ENCODE measurements at places on chromosomes 6 and 20.

GRCh38 chr6:143332153-143332845 lies 118.2 kb downstream of the ADAT2 start:
- DNase-seq, result no peak

DNA sequence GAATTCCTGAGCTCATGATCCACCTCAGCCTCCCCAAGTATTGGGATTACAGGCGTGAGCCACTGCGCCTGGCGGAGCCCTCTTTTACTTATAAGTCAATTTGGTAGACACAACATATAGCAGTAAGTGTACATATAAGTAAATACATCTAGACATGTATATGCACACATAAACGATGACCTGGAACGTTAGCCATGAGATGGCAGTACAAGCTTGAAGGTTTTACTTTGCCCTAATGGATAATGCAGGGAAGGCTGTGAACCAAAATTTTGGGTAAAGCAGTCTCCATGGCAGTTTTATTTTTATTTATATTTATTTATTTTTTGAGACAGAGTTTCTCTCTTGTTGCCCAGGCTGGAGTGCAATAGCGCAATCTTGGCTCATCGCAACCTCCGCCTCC lies 2.4 kb upstream of the GNMT start:
- no peak for DNase-seq

DNA sequence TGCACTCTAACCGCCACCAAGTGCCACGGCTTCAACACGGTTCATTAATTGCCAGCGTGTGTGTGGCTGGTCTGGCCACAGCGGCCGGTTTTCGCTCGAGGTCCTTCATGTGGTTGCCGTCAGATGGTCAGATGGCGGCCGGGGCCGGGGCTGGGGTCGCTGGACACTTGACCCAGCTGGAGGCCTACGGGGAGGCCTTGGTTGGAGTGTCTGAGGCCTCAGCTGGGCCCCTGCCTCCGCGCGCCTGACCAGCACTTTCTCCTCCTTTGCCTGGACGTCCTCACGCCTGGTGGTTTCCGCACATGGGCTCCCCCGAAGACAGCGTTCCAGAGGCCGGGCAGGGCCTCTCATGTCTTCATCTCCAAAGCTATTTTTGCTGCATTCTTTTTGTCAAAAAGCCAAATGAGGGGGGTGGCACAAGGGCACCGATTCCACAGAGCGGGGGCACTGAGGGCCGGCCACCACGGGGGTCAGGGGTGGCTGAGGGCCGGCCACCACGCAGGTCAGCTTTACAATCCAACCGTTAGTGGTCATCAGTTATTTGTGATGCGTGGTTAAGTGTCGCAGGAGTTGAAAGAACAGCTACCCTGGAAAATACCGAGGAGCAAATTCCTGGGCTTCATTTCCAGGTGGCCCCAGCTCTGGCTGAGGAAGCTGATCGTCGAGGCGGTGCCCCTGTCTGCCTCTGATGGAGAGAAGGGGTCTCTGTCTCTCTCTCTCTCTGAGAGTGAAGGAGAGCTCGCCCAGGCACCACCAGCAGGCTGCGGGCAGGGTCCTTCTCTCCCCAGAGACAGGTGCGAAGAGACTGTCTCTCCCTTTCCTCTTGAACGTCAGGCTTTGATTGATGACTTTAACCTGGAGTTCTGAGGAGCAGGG lies 50.5 kb upstream of the FRMD1 start:
- no peak for DNase-seq

GRCh38 chr6:36547646-36548400 lies 544 bp upstream of the STK38 start:
- no peak for DNase-seq

DNA sequence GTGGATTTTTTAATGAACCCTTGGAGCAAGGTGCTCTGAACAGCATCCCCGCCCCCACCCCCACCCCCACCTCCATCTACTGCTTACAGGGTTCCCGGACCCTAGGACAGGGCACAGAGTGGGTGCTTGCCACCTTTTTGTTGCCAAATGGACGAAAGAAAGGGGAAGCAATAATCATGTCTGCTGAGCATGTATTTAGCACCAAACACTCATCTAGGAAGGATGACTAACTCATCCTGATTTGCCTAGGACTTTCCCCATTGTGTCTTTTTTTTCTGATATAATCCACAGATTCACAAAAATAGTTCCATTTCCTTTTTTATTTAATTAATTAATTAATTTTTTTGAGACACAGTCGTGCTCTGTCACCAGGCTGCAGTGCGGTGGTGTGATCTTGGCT lies 1.2 kb upstream of the PLTP start:
- DNase-seq, result no peak

GRCh38 chr6:12408752-12409151 lies 118.6 kb downstream of the EDN1 start:
- no peak for DNase-seq

DNA sequence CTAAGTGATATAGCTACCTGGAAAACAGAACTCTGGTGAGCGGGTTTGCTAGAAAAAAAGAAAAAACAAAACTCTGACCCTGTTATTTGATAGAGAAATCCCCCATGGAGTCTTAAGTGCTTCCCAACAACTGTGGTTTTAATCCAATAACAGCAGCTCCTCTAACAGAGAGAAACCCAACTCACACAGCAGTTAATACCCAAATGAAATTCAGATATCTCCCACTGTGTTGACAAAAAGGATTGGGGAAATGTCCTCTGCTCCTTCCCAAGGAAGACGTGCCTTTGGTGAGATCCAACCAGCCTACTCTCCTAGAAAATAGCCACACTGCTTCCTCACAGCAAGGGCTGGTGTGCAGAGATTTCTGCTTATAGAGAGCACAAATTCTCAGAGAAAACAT lies 200.4 kb upstream of the FBXL4 start:
- DNase-seq, result no peak

- DNase-seq, result no peak
Measured at GRCh38 chr20:62089393-62089792, 23.7 kb upstream of the TAF4 start.

DNA sequence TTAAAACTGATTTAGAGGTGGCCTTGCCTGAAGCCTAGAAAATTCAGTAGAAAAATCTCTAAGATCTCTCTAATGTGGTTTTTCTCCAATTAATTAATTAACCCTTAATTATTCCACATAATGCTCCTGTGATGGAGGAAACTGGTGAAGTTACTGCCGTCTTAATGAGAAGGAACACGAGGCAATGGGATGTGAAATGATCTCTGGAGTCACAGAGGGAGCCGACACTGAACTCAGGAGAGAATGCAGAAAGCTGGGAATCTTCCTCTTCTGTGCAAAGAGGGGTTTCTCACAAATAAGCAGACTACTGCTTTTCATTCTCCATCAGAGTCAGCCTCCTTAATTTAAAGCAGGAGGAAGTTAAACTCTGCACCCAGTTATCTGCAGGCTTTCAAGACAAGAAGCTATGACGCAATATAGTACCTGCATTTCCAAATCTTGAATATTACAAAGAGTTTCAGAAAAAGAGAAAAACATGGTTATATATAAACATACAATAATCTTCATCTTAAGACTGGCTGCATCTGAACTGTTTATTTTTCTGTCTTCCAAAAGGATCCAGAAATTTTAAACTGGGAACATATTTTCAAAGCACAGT lies 18.1 kb upstream of the SNRPB2 start:
- DNase-seq, result no peak

DNA sequence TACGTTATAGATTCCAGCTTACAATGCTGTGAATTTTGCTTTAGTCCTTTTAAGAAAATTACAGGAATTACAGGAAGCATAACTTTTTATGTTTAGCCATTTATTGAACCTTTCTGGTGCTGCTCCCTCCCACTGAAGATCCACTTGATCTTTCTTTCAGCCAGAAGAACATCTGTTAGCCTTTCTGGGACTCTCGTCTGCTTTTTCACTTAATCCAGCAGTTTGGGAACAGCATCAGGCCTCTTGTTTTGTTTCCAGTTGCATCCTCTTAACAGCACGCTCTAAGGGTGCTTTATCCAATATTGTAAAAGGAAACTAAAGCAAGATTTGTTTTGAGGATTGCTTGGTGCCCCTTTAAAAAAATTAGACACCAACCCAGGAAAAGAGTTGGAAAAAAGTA lies 10.3 kb upstream of the CYP24A1 start:
- no peak for DNase-seq

- DNase-seq, result peak; percentile 11
Measured at GRCh38 chr6:72824833-72825232, 203.0 kb downstream of the KCNQ5 start.

GRCh38 chr6:34232901-34233300 lies 3.8 kb upstream of the HMGA1 start:
- no peak for DNase-seq

DNA sequence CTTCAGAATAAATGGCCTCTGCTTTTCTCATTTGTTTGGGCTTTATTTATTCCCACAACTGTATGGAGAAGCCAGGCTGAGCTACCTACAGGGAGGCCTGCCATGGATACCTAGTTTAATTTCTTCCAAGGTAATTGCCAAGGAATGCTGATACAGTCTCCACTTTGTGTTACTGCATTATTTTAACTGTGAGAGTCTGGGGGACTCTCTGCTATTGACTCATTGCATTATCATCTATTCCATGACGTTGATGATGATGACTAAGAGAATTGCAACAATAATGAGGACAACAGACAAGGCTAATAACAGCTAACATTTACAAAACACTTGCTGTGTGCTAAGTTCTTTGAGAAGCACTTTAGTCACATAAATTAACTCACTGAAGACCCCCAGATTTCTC lies 88.3 kb upstream of the COL21A1 start:
- no peak for DNase-seq

DNA sequence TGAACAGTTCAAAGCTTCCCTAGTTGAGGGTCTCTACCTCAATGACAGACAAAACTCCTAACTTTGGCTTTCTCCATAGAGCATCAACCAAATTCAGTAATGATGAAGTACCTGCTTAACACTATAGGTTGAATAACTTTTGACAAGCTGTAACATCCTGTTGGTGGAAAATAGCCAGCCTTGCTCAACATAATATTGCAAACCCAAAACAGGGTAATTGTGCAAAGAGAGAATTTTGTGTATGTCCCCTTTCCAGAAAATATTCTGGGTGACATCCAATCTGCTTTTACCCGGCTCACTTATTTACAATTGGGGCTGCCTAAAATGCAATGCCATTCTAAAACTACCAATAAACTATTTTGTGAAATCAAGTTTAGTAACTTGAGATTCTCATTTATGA lies 72.8 kb downstream of the ATXN1 start:
- DNase-seq, result no peak

DNA sequence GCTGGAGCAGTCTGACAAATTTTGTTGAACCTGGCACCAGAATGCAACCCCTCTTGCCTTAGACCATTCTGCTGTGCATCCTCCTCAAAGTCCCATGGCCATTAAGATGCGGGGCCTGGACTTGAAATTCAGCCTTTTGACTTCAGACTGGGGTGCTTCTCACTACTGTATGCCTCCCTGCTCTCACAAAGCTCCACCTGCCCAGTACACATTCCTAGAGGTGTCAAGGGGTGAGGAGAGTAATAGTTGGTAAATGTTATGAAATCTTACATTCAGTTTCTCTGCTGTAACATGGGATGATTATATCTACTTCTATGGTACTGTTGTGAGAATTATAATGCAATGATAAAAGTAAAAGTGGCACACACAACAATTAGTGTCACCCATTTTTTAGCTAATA lies 70.8 kb downstream of the TULP4 start:
- no peak for DNase-seq

GRCh38 chr20:46119547-46119946 lies 1.4 kb downstream of the CD40 start:
- DNase-seq, result no peak

- DNase-seq, result no peak
Measured at GRCh38 chr6:25413207-25413905, 134.2 kb downstream of the CARMIL1 start.

DNA sequence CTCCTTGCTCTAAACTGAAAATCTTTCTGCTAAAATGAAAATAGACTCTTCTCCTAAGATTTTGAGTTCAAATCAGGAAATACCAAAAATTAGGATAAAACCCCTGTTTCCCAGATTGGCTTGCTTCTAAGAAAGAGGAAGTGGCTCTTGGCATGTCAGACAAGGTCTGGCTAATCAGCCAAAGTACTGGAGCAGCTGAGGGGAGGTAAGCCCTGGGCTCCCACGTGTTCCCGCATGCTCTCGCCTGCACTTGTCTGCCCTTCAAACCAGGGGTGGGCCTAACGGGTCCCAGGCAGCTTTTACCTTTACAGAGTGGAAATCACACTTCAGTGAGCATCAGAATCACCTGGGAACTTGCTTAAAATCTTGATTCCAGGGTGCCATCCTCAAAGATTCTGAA lies 43.2 kb upstream of the GABRR1 start:
- DNase-seq, result no peak

DNA sequence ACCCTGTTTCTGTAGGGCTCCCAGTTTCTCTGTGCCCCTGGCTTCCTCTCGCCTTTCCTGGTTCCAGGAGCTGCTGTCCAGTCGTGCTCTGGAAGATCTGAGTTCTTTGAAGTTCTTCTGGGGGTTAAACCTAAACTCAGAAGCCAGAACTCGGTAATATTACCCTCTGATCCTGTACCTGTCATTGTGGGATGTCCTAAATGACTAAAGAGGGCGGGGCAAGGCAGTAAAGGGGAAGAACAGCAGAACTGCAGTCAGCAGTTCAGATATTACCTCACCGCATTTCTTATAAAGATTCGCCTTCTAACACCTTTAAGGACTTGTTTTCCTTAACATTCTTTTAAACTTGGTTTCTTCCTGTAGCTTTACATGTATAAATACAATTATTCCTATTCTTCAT lies 63.9 kb downstream of the FAM120B start:
- peak; percentile 52 for DNase-seq

DNA sequence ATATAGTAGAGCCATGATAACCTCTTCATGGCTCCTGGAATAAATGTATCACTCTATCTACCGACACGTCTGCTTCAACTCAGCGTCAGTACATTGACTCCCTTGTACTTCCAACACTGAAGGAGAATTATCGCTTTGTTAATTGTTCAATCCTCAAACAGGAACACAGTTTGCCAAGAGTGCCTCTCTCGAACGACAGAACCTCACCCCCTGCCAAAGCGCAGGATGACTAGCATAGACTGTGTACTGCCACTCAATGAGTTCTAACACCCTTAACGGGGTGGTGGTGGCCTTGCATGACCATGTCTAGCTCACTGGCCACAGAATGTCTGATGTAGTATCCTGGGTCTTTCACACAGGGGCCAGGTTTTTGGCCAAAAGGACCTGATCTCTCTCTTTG lies 81.4 kb upstream of the HEY2 start:
- no peak for DNase-seq

DNA sequence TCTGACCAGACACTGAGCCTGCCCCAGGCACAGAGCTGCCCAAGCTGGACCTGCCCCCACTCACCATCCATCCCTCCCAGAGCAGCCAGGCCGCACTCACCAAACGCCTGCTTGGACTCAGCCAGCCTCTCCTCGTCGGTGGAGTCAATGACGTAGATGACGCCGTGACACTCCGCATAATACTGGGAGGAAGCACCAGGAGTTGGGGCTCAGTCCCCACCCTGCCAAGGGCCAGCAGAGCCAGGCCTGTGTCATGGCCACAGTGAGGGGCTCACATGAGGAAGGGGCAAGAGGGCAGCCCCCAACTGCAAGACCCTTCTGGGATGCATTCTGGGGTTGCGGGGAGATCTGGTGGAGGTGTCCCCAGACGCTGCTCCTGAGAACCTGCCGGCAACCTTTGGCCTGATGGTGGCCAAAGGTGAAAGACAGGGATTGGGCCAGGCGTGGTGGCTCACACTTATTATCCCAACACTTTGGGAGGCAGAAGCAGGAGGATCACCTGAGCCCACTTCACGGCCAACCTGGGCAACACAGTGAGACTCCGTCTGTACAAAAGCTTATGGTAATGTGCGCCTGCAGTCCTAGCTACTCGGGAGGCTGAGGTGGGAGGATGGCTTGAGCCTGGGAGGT lies 5.6 kb downstream of the ARFRP1 start:
- no peak for DNase-seq

Data from GM13977 (cell line).